Non-pigmented ciliary epithelial cell (primary cell): ENCODE measurements at places on chromosomes 11 and 22.

GRCh38 chr22:39746600-39747262 lies 146.8 kb downstream of the ENTHD1 start:
- no peak for DNase-seq

DNA sequence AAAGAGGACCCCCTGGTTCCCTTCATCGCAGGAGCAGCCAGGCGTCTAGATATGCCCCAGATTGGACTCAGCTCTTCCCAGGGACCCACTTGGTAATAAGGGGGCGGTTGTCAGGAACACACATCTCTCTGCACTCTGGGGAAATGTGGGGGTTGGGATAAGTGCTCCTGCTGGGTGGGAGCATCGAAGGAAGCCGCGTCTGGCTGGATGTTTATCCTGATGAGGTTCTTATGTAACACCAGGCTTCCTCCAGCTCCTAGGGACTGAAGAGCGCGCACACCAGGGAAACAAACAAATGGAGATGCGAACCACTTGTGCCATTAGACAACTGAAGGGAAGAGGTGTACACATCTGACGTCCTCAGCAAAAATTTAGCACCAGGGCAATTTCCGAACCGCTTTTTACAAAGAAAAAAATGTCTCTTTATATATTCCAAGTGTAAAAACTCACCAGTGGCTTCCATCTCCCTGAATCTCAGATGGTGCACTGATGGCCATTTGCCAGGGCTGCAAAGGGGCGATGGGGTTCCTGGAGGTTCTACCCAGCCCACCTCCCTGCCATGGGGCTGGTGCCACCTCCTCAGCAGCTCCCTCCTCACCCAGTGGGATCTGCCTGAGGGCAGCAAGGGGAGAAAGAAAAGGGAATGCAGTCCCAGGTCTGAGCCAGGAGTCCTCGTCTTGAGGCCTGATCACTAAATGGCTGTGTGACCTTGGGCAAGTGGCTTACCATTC lies 89.4 kb downstream of the PKNOX2 start:
- no peak for DNase-seq

DNA sequence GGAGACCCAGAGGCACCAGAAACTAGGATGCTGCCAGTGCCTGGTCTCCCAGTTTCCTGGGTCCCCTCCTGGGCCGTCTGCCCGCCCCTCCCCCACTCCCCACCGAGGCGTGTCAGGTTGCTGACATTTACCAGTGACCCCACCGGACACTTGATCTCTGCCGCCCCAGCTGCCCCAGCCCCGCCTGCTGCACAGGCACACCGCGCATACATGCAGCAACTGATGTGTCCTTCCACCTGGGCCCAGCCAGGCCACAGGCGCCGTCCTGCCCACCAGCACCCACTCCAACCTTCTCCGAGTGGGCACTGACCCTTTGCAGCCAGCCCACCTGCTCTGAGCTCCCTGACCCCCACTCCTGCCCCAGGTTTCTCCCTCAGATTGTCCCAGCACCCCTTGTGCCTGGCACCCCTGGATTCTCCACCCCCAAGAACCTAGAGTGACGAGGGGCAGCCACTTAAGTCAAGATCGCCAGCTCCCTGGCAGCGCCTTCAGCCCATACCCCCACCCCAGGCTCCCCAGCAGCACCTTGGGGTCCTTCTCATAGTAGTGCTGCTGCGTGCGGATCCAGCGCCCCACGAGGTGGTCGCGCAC lies 548 bp downstream of the PYGM start:
- no peak for DNase-seq

GRCh38 chr11:133714471-133715375 lies 130.6 kb downstream of the SPATA19 start:
- no peak for DNase-seq

- no peak for DNase-seq
Observed at GRCh38 chr11:113426686-113427085, 39.1 kb downstream of the ANKK1 start.

- DNase-seq, result no peak
Observed at GRCh38 chr11:122727101-122727929, 71.8 kb downstream of the UBASH3B start.
